ENCODE measurements at places on chromosomes 3 and 15.

DNA sequence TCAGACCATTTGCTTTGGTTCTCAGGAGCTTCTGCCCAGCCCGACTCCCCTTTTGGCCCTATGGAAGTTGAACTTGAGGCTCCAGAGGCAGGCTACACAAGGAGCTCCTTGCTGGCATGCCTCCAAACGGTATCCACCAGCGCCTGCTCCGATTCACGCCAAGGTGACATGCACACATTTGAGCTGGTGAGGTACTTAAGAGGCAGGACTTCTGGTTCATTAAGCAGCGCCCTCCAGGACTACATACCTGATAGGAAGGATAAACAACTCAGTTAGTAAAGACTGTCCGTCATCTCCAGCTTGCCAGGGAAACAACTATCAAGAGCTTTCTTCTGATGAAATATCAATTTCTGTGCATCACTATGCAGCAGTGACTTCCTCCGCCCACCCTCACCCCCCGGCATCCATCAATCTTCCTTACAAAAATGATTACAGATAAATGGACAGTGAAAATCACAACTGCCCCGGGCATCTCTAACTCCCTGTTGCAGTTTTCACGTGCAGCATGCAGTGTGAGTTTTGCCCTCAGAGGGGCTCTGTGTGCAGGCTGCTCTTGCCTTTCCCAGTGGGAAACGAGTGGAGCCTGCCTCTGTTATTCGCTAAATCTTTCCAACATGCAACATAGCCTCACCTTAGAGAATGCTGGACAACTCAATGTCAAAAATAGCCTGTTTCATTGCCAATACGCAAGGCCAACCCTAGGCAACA, 122.9 kb downstream of the ARRDC4 start:
- DNase-seq = no peak

GRCh38 chr3:57052662-57053061, 7.8 kb upstream of the SPATA12 start:
- DNase-seq = no peak

GRCh38 chr15:95205077-95205476, 973.7 kb downstream of the MCTP2 start:
- no peak for DNase-seq

DNA sequence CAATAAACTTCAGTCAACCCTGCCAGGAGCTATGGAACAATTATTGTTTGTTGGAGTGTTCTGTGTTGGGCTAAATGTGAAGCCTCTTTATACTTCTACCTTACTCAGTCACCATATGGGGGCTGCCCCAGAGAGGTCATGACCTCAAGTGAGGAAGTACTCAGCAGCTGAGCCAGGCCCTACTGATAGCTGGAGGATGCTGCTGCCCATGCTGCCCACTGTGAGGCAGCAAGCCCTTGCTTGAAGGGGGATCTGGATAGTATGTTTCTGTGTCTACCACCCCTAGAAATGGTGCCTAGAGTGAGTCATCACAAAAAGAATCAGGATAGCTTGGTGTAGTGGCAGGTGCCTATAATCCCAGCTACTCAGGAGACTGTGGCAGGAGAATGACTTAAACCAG, 4.5 kb upstream of the RPL24 start:
- no peak for DNase-seq

DNA sequence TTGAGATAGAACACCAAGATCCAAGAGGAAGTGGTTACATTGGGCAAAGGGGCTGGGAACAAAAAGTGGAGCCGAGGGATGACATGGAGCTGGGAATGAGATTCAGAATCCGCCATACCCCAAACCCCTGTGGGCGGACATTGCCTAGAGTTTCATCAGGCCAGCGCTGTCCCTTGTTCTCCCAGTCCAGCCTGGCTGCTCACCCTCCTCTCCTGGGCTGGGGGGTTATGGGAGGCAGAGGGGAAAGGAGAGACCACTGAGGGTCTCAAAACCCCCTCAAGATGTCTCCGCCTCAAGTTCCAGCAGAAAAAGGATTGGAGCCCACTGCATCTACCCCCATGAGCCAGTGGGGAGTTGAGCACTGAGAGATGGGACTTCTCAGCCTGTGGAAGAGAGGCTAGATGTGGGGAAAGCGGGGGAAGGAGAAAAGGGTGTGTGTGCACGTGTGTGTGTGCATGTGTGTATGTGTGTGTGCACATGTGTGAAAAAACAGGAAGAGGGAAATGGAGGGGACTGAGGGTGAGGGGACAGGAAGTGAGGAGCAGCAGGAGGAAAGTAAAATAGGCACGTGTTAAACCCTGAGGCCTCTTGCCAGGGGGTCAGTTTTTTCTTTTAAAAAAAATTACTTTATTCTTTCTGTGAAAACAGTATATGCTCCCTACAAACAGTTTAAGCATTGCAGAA, 14.3 kb downstream of the GRM2 start:
- DNase-seq = no peak

DNA sequence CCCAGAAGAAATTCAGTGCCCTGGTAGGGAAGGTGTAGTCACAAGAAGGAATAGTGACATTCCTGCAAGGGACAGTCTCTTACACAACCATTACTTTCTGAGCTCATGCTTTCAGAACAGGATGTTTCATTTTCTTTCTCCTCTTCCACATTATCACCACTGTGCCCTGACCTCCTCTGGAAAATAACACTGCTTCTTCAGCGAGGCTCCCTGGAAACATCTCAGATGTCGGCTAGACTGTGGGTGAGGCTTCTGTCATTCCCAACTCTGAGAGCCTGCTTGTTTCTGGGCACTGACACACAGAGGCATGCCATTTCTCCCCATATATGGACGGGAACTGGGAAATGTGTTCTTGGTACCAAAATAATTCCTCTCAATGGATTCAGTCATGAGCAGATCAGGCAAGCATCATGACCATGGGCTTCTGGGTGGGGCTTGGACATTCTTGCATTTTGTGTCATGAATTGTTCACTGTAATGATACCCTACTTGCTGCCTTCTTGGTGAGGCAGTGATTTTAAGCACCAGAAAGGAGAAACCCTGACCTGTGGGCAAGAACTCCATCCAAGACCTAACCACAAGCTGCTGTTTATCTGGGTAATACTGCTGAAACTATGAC, 14.3 kb upstream of the TNFAIP8L3 start:
- DNase-seq = no peak

DNA sequence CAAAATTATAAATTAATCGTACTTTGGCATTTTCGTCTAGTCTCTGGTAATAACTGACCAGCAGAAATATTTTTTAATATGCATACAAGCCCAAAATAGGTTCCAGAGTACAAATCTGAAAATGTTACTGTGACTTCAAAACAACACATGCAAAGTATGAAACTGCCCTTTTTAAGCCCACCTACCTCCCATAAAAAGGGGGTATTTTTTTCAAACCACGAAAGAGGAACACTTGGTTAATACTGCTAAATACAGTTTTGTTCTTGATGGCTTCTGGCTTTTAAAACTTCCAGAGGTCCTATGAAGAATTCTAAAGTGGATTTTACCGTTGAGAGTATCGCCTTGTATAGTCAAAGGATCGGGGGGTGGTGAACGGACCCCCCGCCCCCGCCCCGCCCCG, 610.7 kb downstream of the FOXP1 start:
- DNase-seq = no peak

- DNase-seq = no peak
Observed at GRCh38 chr15:97976766-97977503, 16.4 kb downstream of the ARRDC4 start.

DNA sequence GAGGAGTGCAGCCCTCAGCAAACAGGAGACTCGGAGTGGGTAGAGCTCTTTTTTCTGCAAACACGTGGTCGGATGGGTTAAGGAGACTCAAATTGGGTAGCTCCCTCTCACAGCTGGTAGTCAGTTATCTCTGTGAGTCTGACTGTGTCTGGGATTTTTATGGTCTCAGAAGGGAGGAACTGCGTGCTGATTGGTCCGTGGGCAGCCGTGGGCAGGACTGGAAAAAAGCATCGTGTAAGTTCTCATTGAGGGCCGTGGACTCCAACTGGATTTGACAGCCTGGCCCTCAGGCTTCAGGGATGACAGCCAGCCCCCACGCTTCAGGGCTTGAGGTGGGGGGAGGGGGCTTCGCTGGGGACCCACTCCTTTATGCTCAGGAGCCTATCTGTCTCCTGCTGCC, 463.9 kb downstream of the EPHA3 start:
- DNase-seq = no peak
